ENCODE measurements at places on chromosomes 1 and 21. TPM values are rescaled to one million over a fixed set of nuclear protein-coding genes. Genes with fewer than 3 reads are reported as not detected.

DNA sequence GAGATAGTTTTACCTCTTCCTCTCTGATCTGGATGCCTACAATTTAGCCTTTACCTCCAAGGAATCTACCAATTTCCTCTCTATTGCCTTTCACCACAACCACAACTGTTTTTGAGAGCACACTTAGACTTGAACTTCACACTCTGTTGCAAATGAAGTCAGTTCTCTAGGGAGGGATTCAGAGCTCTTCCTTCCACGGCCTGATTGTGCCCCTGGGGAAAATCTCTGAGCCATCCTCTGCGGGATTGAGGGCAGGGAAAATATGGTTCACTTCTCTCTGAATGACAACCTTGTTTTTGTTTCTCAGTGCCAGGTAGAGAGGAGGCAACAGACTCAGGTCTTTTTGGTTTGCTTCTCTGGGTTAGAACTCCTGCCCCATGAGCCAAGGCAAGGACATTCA lies 35.4 kb upstream of the BCL10 start:
- no peak for DNase-seq

DNA sequence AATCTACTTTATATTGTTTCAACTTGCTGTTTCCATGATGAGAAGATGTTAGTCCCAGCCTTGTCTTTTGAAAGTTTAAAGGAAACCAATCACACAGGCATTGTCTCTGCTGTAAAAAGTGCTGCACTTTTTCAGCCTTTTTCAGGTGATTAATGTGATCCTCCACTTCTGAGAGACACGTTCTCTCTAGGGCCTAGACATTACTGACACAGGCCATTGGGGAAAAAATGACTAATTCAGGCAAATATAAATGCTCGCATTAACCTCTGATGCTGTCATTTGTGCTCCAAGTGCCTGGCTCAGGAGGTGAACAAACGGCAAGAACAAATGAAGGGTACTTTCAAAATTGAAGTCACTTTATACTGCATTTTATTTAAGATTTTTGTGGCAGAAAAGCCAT lies 32.4 kb upstream of the RGS7 start:
- DNase-seq, result no peak

UBL4B gene
- not detected for polyA plus RNA-seq

SNX27 gene
- polyA plus RNA-seq, result 40.6 TPM

MAB21L3 gene
- not detected for polyA plus RNA-seq

ESPN gene
- 13.5 TPM for polyA plus RNA-seq

GRCh38 chr1:42138586-42138985 lies 14.6 kb upstream of the GUCA2B start:
- DNase-seq, result no peak

GRCh38 chr21:43957611-43958362 lies 54.3 kb upstream of the TRAPPC10 start:
- DNase-seq, result no peak

Data from GM23338 (cell line).